ENCODE measurements at places on chromosomes 16 and 17.

DNA sequence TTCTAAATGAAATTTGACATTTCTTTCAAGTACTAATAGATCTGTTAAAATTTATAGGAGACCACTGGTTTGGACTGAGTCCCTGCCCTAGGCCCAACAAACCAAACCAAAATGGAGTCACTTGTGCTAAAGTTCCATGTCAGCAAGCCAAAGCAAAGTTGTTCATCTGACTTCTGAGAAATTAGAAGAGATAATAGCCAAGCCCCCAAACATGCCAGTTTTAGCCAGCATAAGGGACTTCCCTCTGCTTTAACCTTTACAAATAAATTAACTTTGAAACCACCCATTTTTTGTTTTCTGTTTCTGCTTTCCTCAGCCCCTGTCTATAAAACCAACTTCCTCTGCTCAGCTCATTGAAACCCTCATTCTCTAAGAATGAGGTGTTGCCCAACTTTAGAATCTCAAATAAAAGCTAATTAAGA, 18.9 kb downstream of the CDR2 start:
- DNase-seq, result no peak

- DNase-seq, result no peak
Observed at GRCh38 chr17:29165800-29166506, 14.2 kb downstream of the MYO18A start.

- no peak for DNase-seq
Observed at GRCh38 chr16:20844054-20844453, 37.7 kb downstream of the REXO5 start.

DNA sequence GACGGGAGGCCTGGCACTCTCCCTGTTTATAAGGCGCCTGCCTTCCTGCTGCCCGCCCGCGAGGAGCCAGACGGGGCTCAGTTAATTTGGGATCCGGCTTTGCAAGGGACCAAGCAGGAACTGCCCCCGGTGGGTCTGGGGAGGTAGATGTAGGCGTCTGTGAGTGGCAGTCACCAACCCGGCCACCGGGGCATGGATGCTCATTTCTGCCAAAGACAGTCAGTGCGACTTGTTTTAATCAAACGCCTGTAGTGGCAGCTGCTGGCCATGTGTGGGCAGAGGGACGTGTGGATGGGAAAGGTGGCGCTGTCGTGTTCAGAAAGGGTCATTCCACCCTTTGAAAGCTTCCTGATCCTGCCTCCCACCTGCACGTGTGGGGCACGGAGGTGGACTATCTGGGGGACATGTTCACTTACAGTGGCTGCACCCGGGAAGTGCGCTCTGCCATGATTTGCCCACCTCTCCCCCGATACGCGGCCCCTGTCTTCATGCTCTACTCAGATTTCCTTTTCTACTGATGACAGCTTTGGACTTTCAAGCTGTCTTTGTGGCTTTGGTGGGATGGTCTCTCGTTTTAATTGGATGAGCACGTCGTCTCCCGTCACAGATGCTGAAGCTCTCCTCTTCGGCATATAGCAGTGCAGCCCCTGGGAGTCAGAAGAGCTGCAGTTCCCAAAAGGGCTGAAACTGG, 60.3 kb upstream of the CIBAR2 start:
- DNase-seq, result no peak

DNA sequence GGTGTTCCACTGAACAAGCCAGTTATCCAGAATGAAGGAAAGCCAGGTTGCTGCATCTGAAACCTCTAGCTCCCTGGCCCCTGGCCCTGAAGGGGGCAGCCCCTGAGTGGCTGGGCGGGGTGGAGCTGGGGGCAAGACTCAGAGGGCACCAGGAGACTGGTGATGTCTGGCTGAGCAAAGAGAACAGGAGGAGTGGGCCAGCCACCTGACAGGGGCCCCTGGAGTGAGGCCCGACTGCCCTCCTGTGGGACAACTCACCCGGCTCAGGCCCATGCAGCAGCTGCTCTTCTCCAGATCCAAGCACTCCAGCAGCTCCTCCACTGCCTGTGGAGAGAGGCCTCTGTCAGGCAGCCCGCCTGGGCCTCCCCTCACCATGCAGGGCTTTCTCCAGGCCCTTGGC, 60.4 kb downstream of the PIPOX start:
- no peak for DNase-seq

DNA sequence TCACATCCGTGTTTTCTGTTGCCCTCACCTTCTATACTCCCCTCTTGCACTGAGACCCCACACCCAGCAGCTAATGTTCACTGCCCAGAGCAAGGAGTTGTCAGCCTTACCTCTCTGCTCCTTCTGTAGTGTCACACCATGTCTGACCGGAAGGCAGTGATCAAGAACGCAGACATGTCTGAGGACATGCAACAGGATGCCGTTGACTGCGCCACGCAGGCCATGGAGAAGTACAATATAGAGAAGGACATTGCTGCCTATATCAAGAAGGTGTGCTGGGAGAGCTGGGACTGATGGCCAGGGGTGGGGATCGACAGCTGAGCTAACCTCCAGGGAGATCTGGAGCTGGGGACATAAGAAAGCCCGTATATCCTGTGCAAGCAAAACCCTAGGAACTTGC, 3.7 kb downstream of the DYNLL2 start:
- no peak for DNase-seq

GRCh38 chr16:54027558-54027957, 259.0 kb downstream of the IRX3 start:
- no peak for DNase-seq

DNA sequence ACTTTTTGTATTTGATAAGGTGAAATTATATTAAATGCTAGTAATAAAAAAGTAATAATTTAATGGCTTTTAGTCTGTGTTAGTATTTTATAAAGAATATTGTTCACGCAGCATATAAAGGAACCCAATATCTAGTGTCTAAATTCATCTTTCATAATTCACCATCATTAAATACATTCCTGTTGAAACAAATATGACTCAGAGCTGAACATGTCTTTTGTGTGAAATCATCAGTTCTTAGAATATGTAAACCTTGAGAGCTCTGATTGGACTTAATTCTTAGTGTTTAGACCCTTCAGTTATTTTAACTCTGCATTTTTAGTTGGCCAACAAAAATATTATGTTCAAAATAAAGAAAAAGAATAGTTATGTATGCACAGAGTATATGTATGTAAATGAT, 71.8 kb downstream of the ABHD15 start:
- DNase-seq, result no peak

DNA sequence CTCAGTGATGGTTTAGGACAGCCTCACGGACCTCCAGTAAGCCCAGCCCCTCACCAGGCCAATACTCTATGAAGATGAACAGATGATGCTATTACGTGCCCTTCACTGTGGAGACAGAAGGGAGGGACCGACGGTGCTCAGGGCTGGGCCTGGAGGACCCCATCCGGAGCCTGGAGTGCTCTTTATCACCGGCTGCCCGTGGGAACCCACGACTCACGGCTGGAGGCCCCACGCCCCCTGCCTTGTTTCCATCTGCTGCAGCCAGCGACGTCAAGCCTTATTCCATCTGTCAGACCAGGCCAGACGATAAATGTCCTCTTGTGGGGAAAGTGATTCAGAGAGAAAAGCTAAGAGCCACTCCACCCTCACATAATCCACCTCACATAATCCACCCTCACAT, 4.0 kb upstream of the TIMM22 start:
- no peak for DNase-seq

DNA sequence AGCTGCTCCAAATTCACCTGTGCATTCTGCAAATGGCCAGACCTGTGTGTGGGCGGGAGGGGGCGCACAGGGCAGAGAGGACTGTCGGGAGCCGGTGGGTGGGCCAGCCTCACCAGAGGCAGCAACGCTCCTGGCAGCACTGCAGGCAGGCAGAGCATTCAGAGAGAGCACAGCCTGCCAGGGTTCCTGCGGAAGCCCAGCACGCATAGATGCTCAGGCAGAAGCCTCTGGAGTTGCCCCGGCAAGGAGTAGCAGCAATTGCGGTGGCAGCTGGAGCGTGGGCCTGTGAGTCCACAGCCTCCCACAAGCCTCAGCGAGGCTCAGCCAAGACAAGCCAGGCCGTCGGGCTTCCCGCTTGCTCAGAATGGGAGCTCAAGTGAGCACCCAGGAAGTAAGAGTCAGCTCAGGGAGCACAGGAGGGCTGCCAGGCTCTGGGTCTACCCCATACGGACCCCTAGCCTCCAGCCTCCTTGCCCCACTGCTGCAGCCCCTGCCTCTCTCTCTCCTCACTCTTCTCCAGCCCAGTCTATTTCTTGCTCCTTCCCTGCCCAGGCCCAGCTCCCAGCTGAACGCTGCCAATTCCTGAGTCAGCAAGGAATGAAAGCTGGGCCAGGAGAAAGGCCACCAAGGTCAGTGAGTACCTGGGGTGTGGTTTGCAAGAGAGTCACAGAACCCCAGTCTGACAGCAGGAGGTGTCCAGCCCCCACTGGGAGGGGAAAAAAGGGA, 9.6 kb downstream of the EMC6 start:
- DNase-seq, result no peak

DNA sequence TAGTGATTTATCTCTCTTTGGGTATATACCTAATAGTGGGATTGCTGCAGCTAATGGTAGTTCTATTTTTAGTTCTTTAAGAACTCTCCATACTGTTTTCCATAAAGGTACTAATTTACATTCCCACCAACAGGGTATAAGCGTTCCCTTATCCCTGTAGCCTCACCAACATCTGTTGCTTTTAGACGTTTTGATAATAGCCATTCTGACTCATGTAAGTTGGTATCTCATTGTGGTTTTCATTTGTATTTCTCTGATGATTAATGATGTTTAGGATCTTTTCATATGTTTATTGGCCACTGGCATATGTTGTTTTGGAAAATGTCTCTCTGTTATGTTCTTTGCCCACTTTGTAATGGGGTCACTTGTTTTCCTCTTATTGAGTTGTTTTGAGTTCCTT, 88.5 kb upstream of the ZNF267 start:
- no peak for DNase-seq
